ENCODE measurements at places on chromosomes 5 and 9.

DNA sequence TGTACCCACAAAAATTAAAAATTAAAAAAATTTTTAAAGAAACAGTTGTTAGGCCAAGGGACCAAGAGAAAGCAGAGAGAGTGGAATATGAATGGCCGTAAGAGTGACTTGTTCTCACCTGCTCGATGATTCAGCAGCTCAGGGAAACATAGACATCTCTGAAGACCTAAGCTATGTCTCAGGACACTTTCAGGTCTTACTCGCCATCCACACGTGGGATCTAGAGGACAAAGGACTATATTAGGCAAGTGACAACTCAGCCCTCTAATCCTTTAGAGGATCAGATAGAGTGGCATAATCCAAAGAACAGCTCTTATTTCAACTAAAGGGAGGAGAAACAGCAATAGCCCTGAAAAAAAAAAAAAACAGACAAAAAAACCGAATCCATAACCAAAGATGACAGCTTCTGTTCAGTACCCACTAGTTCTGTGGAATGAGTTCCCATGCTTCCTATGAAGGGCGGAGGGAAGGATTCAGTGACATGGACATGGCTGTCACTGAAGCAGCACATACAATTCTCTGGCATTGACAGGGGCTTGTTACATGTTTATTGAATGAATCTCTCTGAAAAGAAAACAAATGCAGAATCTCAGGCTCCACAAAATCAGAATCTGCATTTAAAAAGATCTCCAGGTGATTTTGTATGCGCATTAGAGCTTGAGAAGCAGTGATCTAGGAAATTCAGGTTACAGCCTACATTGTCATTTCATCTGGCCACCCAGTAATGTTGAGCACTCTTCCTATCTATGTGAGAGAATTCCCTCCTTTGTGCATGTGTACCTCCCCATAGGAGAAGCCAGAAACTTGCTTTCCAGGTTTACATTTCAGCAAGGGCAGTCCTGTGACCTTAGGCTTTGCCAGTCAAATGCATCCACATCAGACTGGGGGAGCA is 96.0 kb downstream of the KIAA1958 start:
- DNase-seq = no peak

DNA sequence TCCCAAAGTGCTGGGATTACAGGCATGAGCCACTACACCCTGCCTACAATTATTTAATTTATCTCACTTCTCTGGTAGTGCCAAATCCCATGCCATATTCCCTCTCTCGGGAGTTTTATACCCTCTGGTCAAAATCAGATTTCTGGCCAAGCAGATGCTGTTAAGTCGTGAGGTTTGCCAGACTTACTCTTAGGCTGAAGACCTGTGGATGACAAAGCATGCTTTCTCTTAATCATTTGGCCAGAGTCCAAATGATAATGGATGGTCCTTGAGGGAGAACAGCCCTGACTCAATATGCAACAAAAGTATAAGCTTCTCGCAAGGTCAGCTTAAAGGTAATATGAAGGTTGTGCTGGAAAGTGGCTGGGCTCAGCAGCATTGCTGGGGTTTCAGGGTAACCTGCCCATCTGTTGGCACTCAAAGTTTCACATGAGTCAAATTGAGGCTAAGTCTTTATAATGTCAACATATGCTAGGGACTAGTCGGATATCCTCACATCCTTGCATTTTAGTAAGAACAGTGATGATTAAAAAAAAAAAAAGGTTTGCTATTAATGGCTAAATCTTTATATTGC is 280.1 kb downstream of the KIF4B start:
- no peak for DNase-seq

DNA sequence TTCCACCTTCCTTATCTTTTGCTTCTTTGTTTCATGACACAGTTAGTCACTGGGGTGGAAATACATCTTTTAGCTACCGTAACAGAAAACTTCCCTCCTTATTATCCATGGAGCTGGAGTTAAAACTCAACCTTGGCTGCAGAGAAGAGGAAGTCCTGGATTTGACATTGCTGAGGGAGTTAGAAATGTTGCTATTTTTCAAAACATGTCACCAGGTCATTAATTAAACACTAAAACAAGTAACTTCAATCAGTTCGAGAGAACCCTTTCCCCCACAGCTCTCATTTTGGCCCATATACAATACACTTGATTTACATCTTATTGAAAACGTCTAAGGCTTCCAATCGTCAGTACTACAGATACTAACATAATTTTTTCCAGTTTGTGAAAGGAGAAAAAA is 237.9 kb upstream of the CD180 start:
- DNase-seq = no peak

- DNase-seq = peak; percentile 56
Measured at GRCh38 chr9:37528652-37529471, 43.1 kb downstream of the POLR1E start.

GRCh38 chr5:123997064-123997461 is 485.1 kb downstream of the CSNK1G3 start:
- no peak for DNase-seq

GRCh38 chr9:114291886-114292590 is 30.9 kb upstream of the ORM1 start:
- DNase-seq = no peak

DNA sequence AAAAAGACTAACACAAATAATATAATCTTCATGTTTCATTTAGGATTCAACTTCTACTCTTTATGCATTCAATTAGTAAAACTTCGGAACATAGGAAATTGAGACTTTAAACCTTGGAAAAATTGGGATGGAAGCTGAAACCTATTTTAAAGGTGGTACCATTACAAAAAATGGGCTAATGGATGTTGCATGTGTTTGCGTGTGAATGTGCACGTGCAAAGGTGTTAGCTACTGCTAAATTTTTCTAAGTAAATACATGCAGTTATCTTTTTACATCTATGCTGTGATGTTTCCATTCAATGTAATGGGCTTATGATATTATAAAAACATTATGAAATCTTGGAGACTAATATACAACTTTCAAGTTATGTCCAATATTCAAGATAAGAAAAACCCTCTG is 134.8 kb downstream of the CDH10 start:
- DNase-seq = no peak

GRCh38 chr9:12785260-12785770 is 10.5 kb downstream of the LURAP1L start:
- DNase-seq = no peak

GRCh38 chr9:121699571-121700164 is 48.2 kb downstream of the DAB2IP start:
- no peak for DNase-seq

- peak; percentile 92 for DNase-seq
Measured at GRCh38 chr9:132354637-132355355, at the start of gene SETX. Gene SETX (minus strand): TSS chr9:132354986. CDS start chr9:132349428, 5,558 bp downstream.

DNA sequence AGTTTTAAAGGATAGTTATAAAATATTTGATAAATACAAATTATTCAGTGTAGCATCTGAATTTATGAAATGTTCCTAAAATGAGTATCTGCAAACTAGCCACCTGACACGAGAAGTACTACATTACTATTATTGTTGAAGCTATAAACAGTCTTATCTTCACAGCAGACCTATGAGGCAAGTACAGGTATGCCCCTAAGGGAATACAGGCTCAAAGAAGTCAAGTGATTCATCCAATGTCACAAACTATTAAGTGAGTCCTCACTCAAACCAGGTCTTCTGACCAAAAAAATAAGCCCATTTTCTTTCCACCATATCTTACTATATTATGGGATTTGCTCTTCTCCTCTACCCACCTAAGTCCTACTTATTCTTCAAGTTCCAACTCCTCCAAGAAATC is 28.7 kb downstream of the STRBP start:
- DNase-seq = no peak

- no peak for DNase-seq
Measured at GRCh38 chr9:83491995-83492394, 46.2 kb downstream of the FRMD3 start.

DNA sequence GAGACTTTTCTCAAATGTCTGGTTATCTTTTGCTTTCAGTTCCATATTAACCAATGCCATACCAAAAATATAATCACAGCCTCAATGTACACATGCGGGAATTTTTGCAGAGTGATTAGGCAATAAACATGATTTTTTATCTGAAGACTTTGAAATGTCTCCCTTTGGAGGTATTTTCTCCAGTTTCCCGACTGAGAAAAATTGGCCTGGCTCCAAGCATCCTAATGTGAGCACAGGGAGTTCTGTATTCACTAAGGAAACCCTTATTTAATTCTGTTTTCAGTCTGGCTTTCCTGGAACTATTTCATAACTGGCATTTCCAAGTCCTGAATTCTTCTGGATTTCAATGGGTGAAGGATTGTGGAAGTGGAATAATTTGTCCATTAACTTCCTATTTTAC is 8.5 kb downstream of the HCN1 start:
- no peak for DNase-seq

DNA sequence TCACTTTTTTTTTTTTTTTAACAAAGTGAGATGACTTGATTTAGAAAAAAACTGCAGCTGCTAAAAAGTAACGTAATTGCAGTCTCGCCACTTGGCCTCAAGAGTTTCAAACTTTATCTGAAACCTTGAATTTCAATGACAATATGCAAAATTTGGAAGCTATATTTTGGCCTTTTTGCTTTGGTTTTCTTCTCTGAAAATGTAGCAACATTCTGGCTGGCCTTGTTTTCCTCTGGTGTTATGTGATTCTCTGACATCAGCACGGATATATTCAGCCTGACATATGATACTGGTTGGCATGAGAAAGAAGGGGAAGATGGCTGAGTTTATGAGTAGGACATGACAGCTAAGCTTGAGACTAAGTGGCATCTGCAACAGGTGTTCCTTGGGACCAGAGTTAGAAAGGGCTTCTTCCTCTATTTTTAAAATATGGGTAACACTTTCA is 136.5 kb downstream of the MEF2C start:
- no peak for DNase-seq
